ENCODE measurements at places on chromosomes 12 and 14.

DNA sequence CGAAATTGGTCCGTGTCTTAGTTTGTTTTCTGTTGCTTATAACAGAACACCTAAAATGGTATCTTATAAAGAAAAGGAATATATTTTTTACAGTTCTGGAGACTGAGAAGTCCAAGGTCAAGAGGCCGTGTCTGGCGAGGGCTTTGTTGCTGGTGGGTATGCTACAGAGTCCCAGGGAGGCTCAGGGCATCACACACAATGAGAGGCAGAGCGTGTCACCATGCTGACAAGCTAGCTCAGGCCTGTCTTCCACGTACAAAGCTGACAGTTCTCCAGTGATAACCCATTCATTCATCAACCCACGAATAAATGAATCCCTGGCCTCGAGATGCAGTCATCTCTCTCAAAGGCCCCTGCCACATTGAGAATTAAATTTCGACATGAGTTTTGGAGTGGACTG is 56.7 kb upstream of the AEBP2 start:
- no peak for DNase-seq

DNA sequence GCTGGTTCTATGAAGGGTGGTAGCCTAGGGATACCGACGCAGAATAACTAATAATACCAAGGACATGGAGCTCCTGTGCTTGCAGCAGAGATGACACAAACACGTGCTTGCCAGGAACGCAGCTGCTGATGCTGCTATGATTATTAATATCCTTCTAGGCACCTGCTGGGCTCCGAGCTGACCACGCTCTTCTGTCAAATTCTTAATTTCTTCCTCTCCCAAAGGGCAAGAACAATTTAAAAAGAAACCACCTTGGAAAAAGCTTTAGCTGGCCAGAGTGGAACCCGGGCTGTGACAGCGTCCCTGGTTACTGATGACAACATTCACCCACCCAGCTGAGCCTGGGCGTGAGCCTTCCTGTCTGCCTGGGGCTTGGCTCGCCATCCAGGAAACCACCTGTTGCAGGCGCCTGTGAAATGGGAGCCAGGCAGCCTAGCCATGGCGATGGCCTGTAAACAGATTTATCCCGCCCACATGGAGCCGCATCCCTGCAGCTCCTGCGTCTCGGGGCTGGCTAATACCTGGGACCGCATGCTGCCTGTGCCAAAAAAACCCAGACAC is 28.8 kb downstream of the CLMN start:
- no peak for DNase-seq

DNA sequence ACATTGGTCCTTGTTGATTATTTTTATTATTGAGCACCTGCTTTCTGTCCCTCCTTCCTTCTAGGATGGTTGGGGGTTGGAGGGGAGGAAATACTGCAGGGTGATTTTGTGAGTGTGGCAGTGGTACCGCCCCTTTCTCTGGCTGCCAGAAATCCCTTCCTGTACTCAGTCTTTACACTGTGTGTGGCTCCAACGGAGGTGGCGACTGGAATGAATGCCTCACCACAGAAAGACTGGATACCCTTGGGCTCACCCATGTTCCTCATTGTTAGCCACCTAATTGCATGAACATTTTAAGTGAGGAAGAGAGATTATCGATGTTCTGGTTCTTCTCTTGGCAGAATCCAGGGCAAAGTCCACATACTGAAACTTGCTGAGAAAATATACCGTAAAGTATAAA is 272.0 kb upstream of the E2F7 start:
- no peak for DNase-seq

GRCh38 chr14:95162641-95163040 is 5.3 kb upstream of the DICER1 start:
- no peak for DNase-seq

DNA sequence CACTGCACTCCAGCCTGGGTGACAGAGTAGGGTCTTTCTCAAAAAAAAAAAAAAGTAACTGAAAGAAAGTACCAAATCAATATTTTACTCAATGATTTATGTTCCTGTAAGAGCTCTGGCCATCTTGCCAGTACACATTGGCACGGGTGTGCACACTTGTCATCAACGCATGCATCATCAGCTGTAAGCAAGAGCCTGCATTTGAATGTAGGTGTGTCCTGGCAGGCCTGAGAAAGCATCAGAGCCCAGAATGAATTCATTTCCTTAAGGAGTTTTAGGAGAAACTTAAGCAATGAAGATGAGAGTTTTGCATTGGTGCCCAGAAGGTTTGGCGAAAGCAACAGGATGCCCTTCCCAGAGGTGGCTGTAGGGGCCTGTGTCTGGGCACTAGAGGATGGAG is 88.5 kb upstream of the FZD10 start:
- DNase-seq, result no peak

DNA sequence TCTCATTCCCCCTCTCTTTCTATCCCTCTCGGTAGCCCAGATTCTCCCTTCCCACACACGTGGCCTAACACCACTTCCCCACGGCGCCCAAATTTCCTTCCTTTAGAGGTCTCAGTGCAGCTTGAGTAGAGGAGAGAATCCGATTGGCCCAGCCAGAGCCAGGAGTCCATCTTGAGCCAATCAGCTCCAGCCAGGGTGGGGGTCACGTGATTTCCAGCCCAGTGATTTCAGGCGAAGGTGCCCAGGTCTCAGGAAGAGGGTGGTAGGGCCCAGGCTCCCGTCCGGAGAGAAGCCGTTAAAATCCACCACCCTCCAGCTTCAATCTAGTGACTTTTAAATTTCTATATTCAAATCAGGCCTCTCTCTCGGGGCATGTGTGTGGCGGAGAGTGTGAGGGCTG is 45.2 kb upstream of the MYL2 start:
- no peak for DNase-seq

DNA sequence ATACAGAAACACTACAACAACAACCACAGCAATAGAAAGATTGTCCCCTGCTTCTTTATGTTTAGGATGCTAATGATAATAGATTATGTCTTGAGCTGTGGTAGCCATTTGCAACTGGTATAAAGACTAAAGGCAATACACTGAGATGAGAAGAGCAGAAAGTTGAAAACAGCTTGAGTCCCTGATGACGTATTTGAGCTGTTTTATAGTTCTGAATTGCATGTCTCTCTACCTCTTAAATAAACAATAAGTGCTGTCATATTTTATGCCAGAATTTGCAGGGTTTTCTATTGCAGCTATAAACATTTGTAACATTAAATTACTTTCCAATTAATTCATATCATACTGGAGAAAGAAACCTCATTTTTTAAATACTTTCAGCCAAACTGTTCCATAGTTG is 1242.0 kb downstream of the LRFN5 start:
- DNase-seq, result no peak

Measured in fibroblast of skin of right biceps (primary cell).